ENCODE measurements at places on chromosomes 1 and 21.

DNA sequence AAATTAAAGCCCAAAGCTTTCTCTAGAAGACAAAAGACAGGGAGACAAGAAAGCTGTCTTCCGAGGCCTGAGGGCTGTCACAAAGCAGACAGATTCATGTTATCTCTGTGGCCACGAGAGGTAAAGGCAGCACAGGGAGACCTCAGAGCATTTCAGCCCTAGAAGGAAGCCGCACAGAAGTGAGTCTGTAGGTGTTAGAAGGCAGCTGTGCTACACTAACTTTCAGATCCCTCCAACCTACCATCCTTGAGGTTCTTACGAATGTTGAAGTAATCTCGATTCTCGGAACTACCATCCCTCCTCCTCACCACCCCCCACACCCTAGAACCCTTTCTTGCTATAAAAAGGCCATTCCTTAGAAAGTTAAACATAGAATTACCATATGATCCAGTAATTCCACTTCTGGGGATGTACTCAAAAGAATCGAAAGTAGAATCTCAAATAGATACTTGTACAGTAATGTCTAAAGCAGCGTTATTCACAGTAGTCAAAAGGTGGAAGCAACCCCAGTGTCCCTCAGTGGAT is 21.5 kb upstream of the LYST start:
- DNase-seq, result no peak

DNA sequence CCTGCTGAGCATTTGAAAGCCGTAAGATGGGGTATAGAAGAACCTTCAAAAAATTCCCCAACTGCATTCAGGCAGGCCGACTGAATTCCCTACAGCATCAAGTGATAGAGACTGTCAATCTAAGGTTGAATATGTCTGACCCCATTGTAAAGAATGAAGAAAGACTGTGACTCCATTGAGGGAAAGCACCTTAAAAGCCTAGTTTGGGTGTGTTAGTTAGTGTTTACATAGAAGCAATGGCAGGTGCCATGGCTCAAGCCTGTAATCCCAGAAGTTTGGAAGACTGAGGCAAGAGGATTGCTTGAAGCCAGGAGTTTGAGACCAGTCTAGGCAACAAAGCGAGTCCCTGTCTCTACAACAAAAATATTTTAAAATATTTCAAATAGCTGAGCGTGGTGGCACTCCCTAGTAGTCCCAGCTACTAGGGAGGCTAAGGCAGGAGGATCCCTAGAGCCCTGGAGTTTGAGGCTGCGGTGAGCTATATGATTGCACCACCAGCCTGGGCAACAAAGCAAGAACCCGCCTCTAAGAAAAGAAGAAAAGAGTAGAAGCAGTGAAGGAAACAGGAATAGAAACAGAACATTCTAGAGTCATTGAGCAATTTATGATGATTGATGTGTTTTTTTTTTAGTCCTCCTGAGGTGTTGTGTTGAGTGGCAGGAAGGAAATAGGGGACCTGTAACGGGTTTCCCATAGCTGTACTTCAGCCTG is 15.4 kb downstream of the POLR3GL start:
- no peak for DNase-seq

DNA sequence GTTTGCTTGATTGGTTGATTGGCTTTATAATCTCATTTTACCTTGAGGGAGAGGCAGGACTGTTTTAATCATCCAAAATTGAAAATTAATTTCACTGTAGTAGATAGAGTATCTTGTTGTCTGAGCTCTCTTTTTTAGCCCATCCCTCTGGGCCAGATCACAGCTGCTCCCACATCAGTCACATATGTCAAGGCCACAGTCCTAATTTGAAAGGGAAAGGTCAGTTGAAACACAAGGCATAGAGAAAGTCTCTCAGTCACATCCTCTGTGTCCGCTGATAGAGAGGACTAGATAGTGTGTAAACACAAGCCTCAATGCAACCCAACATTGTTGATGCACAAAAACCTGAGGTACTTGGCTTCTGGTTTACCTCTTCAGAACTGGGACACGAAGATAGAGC is 6.8 kb downstream of the C1orf74 start:
- no peak for DNase-seq

DNA sequence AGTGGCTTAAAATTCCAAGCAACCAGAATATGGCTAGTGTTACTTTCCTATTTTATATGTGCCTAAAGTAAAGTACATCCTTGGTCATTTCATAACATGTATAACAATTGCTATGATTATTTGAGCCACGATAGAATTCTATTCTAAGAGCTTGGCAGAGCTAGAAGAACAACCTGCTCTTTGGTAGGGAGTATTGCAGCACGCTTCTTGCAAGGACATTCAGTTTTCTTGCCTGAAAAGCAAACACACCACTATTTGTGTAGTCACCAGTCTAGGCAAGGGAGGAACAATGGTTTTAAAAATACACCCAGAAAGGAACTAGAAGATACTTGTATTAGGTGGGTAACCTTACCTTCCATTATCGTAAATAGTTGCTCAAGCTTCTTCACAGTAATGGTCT is 51.5 kb downstream of the CNST start:
- no peak for DNase-seq

DNA sequence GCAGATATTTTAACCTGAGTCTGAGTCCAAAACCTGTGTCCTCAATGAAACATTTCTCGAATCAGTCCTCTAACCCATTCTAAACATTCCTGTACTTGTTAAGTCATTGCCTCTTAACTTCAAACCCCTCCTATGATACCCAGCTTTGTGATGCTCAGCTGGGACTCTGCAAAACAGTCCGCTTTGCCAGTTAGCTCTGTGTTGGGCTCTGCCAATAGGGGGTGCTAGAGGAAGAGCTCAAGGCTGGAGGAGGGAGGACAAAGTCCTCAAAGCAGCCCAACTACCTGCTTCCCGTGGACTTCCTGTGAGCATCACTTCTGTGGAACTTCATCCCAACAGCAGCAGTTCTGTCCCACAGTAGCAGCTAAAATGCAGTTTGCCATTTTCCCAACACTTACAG is 38.1 kb upstream of the SYT14 start:
- no peak for DNase-seq
